Memory B cell (primary cell): ENCODE measurements at places on chromosomes 12 and 14.
A peak's percentile ranks its signal among the peaks of the same experiment; 100 is the strongest.

DNA sequence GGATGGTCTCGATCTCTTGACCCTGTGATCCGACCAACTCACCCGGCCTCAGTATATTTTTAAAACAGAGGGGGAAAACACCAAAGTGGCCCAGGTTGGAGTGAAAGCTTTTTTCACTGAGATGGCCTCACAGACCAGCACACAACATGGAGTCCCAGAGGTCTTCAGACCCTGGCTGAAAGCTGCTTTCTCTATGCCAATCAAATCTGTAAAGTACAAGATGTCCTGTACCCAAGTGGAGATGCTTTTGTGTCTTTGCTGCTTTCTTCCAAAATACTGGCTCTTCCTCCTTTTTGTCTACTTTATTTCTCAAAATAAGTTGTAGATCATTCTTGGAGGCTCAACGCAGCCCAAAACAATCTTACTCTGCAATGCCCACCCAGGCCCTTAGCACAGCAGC lies 214.8 kb downstream of the MED13L start:
- no peak for DNase-seq

GRCh38 chr12:68565391-68565903 lies 45.3 kb upstream of the RAP1B start:
- DNase-seq = no peak

- DNase-seq = no peak
Observed at GRCh38 chr12:90235642-90236041, 527.0 kb upstream of the ATP2B1 start.

GRCh38 chr12:4483885-4484823 lies 38.5 kb upstream of the FGF6 start:
- no peak for DNase-seq

GRCh38 chr12:53380794-53381730 lies 1.1 kb downstream of the SP1 start:
- DNase-seq = no peak

GRCh38 chr14:64671591-64671990 lies 32.6 kb upstream of the PLEKHG3 start:
- no peak for DNase-seq

DNA sequence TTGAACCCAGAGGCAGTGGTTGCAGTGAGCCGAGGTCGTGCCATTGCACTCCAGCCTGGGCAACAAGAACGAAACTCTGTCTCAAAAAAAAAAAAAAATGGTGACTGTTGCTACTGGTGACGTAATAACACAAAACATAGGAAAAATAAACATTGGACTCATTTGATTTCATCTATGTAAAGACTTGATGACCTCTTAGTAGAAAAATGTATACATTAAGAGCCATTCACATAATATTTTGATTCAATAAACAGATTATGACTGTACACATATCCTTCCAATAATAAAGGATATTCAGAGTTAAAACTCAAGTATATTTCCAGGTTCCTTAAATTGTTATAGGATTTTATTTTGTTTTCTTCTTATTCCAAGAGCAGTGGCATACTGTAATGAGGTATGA lies 65.7 kb upstream of the AEBP2 start:
- DNase-seq = no peak

DNA sequence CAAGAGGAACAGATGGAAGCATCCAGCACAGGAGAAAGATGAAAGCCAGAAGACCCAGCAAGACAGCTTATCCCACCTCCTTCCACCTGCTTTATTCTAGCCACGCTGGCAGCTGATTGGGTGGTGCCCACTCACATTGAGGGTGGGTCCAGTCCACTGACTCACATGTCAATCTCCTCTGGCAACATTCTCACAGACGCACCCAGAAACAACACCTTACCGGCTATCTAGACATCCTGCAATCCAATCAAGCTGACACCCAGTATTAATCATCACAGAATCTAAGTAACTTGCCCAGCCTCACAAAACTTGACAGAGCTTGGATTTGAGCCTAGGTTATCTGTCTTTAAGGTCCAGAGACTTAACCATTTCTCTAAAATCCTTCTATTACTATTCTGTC lies 208.9 kb downstream of the PAH start:
- DNase-seq = no peak

DNA sequence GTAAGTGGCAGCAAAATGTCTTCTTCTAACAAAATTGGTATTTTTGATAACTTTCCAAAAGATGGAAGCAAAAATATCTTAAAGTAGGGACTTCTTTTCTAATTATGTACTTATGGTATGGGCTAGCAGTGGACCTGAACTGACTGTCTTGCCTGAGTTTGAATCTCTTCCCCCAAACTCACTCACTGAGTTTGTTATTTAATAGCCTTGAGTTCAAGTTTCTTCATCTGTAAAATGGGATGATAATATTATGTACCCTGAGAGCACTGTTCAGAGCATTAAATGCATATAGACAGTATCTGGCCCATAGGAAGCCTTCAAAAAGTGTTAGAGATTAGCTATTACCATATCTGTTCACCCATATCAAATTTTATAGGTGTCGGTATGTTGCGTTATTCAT lies 210.4 kb upstream of the NUDT4 start:
- no peak for DNase-seq

- no peak for DNase-seq
Observed at GRCh38 chr14:52333108-52333507, 19.0 kb downstream of the PTGER2 start.

GRCh38 chr12:47848853-47849252 lies 29.1 kb upstream of the HDAC7 start:
- DNase-seq = no peak

DNA sequence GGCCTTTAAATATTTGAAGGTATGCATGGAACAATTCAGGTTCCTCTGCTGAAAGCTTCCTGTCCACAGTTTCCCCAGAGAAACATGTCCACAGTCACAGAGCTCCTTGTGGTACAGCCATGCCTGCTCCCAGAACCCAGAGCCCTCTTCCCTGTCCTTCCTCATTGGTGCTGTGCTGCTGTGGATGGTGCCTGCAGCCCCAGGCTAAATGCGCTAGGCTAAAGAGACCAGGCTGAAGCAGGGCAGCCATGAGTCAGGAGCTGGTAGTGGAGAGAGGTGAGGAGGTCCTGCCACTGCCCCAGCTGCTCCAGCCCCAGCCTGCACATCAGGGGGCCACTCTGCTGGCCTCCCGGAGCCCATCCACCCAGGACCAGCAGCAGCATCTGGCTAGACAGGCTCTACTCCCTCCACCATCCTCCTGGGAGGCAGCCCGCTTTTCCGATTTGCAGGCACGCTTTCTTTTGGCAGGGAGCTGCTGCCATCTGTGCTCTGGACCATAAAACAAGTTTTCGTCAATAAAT lies 65.4 kb upstream of the DDX11 start:
- no peak for DNase-seq

- no peak for DNase-seq
Observed at GRCh38 chr12:42799966-42800365, 210.4 kb upstream of the PRICKLE1 start.

- DNase-seq = no peak
Observed at GRCh38 chr14:78633752-78634151, 463.6 kb downstream of the NRXN3 start.

- DNase-seq = peak; percentile 20
Observed at GRCh38 chr12:67161322-67161918, 107.7 kb upstream of the CAND1 start.

- no peak for DNase-seq
Observed at GRCh38 chr12:22627371-22627770, 2.4 kb downstream of the ETNK1 start.

DNA sequence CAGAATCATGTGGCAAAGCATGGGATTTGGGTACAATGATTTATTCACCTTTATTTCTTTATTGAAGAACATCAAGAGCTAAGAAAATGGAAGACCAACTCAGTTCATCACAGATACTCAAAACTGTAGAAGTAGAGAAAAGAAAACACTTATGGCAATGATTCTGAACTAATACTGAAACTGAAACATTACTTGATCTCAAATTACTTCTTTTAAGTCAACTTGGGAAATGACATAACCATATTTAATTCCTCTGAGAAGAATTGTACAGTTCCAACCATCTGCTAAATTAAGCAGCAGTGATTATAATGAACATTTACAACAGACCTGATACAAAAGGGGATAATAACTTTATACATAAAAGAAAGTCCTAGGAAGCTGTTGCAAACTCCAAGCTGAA lies 466.5 kb downstream of the TMTC2 start:
- DNase-seq = no peak

- no peak for DNase-seq
Observed at GRCh38 chr14:75060420-75060819, 3.4 kb downstream of the ACYP1 start.

GRCh38 chr14:100750762-100751699 lies 24.3 kb downstream of the DLK1 start:
- no peak for DNase-seq

DNA sequence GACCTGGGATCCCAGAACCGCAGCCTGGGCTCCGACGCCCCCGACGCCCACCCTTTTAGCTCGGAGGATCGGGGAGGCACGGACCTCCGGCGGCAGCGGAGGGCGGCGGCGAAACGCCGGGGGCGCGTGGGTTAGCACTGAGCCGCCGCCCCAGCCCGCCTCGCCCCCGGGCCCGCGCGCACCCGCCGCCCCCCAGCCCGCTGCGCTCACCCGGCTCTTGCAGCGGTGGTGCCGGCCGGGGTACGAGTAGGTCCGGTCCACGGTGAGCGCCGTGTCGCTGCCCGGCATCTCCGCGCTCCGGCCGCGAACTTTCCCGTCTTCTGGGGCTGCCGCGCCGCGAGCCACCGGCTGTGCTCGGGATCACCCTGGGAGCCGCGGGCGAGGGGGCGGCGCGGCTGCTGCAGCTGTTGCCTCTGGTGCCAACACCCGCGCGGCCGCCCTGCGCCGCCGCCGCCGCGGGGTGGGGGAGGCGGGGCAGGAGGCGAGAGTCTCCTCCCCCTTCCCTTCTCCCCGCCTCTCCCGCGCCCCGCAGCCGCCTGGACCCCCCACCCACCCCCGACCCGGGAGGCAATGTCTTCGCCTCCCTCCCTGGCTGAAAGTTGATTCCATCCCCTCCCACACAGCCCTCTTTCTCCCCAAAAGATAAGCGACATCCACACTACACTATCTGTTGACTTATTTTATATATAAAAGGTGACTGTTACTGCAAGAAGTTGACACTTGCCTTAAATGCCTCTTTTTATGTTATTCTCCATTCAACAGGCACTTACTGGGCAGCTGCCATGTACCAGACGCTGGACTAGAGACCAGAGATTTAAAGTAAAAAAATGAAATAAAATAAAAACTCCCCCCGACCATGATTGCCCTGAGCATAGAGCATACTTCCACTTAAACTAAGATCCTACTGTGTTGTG lies at the start of gene TMCC3:
Gene TMCC3 (minus strand): TSS at position 415 of the 914 bp plus-strand sequence. CDS start 127 bp downstream, at position 288.
- DNase-seq = peak; percentile 42

- DNase-seq = no peak
Observed at GRCh38 chr12:68835333-68835908, 27.4 kb downstream of the MDM2 start.

DNA sequence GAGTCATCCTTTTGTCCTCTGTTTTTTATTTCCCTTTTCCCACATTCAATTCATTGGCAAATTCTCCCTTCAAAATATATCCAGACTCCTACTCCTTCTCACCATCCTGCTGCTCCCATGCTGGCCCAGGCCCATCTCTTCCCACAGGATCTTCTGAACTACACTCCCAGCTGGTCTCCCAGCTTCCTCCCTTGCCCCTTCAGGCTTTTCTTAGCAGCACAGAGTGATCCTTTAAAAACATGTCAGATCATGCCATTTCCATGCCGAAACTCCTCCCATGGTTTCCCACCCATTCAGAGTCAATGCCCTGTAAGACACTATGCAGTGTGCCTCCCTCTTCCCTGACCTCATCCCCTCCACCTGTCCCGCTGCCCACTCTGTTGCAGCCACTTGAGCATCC lies 2.4 kb upstream of the KRT84 start:
- no peak for DNase-seq

DNA sequence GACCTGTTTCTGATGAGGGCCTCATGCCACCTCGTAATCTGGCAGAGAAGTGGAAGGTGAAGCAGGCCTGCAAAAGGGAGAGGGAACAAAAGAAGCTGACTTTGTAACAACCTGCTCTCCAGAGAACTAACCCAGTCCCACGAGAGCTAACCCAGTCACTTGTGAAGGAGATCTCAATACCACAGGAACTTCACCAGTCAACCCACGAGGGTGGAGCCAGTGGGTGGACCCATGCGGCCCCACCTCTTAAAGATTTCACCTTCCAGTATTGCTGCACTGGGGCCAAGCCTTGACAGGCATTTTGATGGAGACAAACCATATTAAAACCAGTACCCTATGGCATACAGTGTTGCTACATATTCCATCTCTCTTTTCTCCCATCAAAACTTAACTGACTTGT lies 55.1 kb downstream of the SERPINA10 start:
- no peak for DNase-seq

- DNase-seq = no peak
Observed at GRCh38 chr14:50056435-50056834, 59.9 kb downstream of the VCPKMT start.

DNA sequence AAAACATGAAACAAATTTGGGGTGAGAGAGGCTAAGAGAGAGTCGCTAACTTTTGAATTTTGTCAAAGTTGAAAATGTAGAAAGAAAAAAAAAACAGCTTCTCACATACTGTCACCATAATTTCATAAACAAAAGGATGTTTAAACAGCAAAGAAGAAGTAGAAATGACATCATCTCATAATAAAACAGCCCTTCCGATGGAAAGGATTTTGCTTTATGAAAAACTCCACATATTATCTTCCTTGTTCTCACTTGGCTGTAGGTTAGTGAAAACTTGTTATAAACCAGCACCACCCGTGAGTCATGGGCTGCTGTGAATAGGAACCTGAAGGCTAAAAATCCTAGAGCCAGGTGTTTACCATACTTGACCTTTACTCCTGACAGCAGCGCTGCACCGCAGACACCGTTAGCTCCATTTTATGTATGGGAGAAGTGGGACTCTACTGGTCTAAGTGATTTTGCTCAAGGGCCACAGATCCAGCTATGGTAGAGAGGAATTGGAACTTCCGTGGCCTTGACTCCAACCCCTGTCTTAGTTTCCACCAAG lies 63.0 kb upstream of the VRK1 start:
- no peak for DNase-seq

GRCh38 chr14:54809767-54810166 lies 92.9 kb downstream of the GCH1 start:
- no peak for DNase-seq

GRCh38 chr12:101857043-101857558 lies 20.3 kb upstream of the DRAM1 start:
- DNase-seq = no peak

GRCh38 chr12:57110104-57111030 lies 795 bp downstream of the STAT6 start:
- peak; percentile 79 for DNase-seq

DNA sequence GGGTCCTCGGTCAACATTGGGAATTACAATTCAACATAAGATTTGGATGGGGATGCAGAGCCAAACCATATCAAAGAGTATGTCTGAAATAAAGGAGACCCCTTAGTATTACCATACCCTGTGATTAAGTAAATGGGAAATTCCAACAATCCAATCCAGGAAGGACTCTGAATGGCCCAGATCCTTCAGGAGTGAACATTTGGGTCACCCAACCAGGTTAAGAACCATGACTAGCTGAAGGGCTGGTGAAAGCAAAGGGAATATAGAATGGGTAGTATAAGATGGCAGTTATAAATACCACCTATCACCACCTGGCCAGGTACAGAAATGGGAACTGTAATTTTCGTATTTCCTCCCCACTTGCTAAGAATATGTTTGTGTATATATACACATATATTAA lies 114.4 kb upstream of the CCDC196 start:
- no peak for DNase-seq
